ENCODE measurements at places on chromosomes 1 and 21.

DNA sequence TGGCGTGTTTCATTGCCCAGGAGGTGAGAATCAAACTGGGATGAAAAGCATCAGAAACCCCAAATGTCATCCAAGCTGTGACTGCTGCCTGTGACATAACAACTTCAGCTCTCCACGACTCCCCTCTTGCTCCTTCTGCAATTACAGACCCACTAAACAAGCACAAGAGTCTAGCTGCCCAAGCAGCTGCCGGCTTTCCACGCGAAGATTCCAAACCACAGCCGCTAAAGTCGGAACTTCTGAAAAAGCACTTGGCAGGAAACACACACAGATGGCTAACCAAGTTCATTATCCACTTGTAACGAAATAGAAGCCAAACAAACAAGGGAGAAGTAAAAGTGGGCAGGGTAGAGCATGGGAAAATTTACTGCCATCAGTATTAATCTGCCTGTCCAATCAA is 198.1 kb downstream of the SLC35F3 start:
- DNase-seq = no peak

GRCh38 chr1:235112297-235113182 is 16.1 kb downstream of the TOMM20 start:
- no peak for DNase-seq

GRCh38 chr1:225931270-225932136 is 7.5 kb upstream of the PYCR2 start:
- DNase-seq = no peak

GRCh38 chr1:32063261-32063681 is 9.5 kb upstream of the TMEM39B start:
- peak; percentile 76 for DNase-seq

DNA sequence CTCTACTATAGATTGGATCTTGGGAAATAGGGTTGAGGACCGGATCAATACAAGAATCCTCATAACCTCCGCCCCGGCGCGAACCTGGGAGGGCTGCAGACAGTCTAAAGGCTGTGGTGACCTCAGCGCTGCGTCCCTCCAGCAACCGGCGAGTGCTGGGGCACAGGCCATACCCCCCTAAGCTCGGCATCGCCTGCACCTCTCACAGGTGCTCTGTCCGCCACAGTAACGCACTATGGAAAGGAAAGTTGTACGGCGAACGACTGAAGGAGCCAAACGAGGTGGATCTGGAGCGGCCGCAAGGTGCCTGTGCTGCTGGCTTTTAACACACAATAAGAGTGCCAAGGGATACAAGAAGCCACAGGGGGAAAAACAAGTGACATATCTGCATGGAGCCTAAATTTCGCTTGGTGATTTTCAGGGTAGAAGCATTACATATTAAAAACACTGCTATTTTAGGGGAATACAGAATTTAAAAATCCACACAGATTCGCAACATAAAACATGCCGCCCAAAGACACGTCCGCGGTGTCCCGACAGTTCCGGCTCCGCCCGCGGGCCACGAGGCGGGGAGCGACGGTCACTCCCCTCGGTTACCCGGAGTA is 1.4 kb upstream of the RBM15 start:
- peak; percentile 49 for DNase-seq

- DNase-seq = no peak
These were observed 50.6 kb downstream of the TBX15 start for GRCh38 chr1:118937413-118938072.

- DNase-seq = no peak
These were observed 47.8 kb upstream of the LRRC3 start for GRCh38 chr21:44407493-44407892.

GRCh38 chr1:47624531-47624930 is 186.7 kb downstream of the FOXD2 start:
- no peak for DNase-seq

DNA sequence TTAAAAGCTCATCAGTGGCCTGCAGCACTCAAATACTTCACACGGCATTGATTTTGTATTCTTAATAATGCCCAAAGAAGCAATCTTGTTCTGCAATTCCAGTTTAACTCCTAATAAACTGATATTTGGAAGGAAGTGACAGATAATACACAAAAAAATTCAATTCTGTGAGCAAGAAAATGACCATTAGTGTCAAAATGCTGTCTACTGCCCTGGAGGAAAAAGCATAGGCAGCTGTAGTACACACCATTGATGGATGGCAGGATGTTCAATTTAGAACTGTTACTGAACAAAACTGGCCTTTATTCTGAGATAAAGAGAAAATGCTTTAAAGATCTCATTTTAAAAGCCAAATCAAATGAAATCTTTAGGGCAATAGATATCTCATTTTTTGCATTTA is 251.3 kb upstream of the FMN2 start:
- DNase-seq = no peak

DNA sequence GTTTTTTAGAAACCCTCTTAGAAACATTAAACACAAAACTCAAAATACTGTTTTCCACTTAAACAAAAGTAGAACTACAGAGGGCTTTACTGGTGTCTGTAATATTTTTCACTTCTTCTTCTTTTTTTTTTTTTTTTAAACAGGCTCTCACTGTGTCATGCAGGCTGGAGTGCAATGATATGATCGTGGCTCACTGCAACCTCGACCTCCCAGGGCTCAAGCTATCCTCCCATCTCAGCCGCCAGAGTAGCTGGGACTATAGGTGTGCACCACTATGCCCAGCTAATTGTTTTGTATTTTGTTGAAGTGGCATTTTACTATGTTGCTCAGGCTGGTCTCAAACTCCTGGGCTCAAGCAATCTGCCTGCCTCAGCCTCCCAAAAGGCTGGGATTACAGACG is 194.8 kb downstream of the DAB1 start:
- DNase-seq = no peak

DNA sequence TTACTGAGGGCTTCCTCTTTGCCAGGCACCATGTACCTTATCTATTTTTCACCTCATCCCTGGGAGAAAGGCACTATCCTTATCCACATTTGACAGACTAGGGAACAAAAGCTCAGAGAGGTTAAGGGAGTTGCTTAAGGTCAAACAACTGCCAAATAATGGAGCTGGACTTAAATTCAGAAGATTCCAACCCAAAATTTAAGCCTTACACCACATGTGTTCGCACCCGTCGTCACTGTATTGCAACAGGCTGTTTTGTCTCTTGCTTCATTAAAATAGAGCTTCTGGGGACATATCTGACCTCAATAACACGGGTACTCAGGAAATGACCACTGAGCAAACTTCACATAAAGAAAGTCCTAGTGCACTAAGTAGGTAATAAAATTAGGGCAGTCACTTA is 62.0 kb downstream of the TRABD2B start:
- DNase-seq = no peak

GRCh38 chr1:10253755-10254154 is 43.4 kb downstream of the KIF1B start:
- DNase-seq = peak; percentile 91

DNA sequence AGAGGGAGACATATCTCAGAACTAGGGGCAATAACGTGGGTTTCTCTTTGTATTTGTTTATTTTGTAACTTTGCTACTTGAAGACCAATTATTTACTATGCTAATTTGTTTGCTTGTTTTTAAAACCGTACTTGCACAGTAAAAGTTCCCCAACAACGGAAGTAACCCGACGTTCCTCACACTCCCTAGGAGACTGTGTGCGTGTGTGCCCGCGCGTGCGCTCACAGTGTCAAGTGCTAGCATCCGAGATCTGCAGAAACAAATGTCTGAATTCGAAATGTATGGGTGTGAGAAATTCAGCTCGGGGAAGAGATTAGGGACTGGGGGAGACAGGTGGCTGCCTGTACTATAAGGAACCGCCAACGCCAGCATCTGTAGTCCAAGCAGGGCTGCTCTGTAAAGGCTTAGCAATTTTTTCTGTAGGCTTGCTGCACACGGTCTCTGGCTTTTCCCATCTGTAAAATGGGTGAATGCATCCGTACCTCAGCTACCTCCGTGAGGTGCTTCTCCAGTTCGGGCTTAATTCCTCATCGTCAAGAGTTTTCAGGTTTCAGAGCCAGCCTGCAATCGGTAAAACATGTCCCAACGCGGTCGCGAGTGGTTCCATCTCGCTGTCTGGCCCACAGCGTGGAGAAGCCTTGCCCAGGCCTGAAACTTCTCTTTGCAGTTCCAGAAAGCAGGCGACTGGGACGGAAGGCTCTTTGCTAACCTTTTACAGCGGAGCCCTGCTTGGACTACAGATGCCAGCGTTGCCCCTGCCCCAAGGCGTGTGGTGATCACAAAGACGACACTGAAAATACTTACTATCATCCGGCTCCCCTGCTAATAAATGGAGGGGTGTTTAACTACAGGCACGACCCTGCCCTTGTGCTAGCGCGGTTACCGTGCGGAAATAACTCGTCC is 1.3 kb upstream of the OLIG2 start:
- no peak for DNase-seq
